Kidney (tissue), 22 donors: ENCODE measurements at places on chromosomes 1 and 21. TPM values are rescaled to one million over a fixed set of nuclear protein-coding genes. Genes with fewer than 3 reads are reported as not detected.

INSRR gene
- 2.4 TPM for polyA plus RNA-seq

COL11A1 gene
- not detected for polyA plus RNA-seq

DNA sequence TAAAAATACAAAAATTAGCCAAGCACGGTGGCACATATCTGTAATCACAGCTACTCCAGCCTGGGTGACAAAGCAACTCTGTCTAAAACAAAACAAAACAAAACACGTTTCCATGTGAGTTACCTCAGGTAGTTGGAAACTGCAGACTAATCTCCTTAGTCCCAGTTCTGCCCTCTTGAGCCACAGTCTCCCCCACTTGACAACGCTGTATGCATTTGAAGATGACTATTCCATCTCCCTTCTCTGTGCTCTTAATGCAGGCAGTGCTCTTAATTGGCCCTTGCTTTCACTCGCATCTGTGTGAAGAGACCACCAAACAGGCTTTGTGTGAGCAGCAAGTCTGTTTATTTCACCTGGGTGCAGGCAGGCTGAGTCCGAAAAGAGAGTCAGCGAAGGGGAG is 19.6 kb upstream of the DHCR24 start:
- no peak for DNase-seq

GRCh38 chr1:76268341-76268740 is 193.8 kb downstream of the ST6GALNAC3 start:
- DNase-seq: peak; percentile 94

DNA sequence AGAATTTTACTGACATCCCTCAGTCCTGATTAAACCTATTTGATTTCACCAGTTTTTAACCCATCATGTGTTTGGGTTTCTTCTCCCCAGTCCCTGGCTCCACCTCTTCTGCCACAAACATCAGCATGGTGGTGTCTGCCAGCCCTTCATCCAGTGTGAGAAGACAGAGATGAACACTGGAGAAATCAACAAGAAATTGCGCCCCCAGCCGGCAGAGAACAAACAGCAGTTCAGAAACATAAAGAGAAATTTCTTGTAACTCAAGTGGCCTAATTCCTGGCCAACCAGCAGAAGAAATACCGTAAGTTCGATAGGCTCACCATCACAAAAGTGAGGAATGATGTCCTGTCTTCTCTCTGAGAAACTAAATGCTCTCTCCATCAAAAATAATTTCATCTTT is 18.3 kb downstream of the S100A11 start:
- no peak for DNase-seq

DNA sequence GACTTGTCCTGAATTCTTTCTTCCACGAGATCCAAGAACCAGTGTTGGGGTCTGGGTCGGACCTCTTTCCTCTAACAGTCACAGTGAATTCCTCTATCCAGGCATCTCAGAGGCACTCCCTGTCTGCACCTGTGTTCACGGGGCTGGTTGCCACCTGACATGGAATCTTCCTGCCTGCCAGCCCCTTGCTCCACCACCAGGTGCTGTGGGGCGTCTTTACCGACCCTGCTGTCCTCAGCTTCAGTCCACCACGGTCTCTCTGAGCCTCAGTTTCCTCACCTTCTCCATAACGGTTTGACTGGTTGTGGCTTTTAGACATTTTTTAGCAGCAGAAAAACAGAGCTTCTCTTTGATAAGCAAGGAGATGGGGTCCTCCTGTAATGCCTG is 62.7 kb downstream of the SDC3 start:
- no peak for DNase-seq

DNA sequence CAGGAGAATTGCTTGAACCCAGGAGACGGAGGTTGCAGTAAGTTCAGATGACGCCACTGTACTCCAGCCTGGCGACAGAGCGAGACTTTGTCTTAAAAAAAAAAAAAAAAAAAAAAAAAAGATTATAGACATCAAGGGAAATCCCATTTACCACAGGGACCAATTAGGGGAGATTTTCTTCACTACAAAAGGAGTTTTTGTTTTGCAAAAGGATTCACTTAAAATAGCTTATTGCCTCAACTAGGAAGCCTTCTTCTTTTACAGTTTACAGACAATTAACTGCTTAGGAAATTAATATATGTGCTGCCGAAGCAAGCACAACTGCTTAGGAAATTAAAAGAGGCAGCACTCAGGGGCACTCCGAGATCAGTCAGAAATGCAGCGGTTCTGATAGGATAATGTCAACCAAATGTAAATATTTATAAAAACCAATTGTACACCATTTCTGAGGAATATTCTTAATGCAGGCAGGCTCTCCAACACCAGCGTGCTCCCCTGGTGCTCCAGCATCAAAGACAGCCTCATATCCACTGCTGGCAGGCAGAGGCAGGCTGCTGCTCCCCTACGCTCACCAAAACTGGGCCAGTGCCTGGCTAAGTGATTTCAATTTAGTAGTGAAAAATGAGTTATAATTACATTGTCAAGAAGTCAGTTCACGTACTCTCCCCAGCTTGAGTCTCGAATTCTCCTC is 107.9 kb upstream of the RAB4A start:
- DNase-seq: no peak

CSF3R gene
- polyA plus RNA-seq: 1.4 TPM

RHBG gene
- 61.9 TPM for polyA plus RNA-seq

DNA sequence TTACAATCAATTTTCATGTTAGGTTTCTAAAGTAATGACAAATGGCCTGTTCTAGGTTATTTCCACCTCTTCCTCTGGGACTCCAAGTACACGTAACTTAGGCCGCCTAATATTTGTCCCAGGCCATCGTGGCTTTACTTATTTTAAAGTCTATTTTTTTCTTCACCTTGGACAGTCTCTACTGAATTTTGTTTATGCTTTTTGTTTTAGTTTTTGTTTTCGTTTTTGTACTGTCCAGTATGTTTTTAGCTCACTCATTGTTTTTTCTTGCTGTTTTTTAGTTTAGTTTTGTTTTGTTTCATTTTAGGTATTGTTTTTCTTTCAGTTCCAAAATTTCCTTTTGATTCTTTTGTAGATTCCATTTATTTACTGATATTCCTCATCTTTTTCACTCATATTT is 187.7 kb upstream of the RNPC3 start:
- DNase-seq: no peak

LRRC71 gene
- 0.19 TPM for polyA plus RNA-seq

FMO4 gene
- 25.8 TPM for polyA plus RNA-seq

AADACL4 gene
- 0.58 TPM for polyA plus RNA-seq

TEX38 gene
- polyA plus RNA-seq: not detected

DNA sequence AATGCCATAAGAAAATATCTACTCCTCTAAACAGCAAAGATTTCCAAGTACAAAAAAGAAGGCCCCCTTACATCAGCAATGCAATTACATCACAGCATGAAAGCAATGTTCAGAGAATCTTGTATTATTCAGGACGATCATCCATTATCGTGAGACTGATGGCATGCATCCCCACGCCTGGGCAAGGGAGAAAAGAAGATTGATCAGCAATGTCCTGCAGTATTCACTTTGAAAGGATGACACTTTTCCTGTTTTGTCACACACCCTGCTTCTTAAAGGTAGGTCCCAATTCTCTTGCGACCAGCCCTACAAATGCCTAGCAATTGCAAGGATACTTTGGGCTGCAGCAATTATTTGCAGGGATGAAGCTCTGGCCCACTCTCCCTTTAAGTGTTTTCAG is 108.7 kb downstream of the TOMM20 start:
- no peak for DNase-seq

RRP1B gene
- 5.0 TPM for polyA plus RNA-seq

DNA sequence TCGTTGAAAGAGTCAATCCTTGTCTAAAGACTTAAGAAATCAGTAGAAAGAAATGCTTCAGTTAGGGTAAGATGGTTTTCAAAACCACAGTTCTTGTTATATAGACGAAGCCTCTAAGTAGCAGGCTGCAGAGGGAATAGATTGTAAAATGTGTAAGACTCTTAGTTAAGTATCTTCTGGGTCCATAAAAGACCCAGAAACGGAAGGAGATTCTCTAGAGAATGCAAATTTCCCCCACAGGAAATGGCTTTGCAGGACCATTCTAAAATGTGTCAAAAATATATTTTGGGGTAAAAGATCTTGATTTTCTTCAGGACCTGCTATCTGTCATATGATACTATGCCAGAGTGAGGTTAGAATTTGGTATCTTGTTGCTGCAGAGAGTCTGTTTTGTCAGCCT is 13.4 kb downstream of the OR2T1 start:
- DNase-seq: no peak

FYB2 gene
- 7.9 TPM for polyA plus RNA-seq

DNA sequence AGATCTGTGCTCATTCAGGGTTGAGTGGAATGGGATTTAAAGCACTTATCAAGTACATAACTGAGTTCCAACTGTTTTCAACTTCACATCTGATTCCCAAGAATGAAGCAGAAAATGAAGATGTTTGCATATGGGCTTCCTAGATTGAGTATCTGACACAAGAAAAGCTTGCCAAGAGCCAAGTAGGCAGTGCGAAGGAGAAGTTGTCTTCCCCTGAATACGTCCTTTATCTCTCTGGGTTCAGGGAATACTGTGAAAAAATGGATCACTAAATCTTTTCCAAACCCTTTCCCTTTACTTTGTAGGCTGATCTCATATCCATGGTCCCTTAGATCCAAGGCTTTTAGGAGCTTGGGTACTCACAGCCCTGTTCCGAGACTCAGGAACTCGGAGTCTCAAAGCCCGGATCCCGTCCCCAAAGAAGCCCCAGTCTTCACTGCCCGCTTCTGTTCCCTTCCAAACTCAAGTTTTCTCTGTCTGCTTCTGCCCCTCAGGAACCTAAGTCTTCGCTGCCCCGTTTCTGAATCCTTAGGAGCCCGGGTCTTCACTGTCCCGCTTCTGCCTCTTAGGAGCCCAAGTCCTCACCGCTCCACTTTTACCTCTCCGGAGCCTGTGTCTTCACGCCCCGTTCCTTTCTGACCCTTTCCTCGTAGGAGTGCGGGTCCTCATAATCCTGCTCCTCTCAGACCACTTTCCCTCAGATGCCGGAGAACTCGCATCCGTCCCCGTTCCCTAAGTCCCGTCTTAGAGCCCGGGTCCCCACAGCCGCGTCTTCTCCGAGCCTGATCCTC is 616 bp downstream of the TAF12 start:
- DNase-seq: no peak

GPR25 gene
- polyA plus RNA-seq: not detected

- no peak for DNase-seq
Measured at GRCh38 chr1:44264451-44264771, 51.1 kb downstream of the DMAP1 start.

- DNase-seq: no peak
Measured at GRCh38 chr1:1534401-1535154, 5.8 kb downstream of the TMEM240 start.

- peak; percentile 81 for DNase-seq
Measured at GRCh38 chr21:45977396-45977795, 4.2 kb upstream of the COL6A1 start.

- no peak for DNase-seq
Measured at GRCh38 chr1:106366627-106367319, 689.7 kb upstream of the PRMT6 start.

DNA sequence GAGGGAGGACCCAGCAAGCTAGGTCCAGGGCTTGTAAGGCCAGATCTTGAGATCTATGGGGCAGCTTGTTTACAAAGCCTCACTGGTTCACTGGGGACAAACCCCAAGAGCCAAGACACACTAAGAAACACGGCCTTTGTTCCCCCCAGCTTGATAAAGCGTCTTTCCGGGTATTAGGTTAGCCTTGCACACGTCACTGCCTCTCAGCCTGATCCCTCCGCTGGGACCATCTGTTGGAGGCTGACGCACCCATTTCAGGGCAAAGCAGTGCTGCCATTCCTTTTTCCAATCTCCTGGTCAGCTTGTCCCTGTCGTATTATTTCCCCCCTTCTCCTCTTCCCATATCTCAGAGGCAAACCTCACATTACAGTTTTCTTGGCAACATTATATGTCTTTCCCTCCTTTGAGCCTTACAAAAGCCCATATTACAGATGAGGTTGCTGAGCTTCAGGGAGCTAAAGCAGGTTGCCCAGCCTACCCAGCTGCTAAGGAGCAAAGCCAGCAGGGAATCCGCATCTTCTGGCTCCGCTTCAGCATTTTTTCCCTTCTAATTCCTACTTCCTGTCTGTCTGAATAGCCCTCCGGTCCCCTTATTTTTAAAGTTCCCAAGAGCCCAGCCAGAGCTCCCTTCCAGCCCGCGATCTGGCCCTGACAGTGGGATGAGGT is 4.1 kb downstream of the HEYL start:
- no peak for DNase-seq

- DNase-seq: peak; percentile 75
Measured at GRCh38 chr1:71047635-71048607, at the start of gene PTGER3. Gene PTGER3, minus strand, starts transcription at chr1:71047816. Its CDS starts 239 bp downstream, at chr1:71047577.

MTARC2 gene
- polyA plus RNA-seq: 95.2 TPM

DNA sequence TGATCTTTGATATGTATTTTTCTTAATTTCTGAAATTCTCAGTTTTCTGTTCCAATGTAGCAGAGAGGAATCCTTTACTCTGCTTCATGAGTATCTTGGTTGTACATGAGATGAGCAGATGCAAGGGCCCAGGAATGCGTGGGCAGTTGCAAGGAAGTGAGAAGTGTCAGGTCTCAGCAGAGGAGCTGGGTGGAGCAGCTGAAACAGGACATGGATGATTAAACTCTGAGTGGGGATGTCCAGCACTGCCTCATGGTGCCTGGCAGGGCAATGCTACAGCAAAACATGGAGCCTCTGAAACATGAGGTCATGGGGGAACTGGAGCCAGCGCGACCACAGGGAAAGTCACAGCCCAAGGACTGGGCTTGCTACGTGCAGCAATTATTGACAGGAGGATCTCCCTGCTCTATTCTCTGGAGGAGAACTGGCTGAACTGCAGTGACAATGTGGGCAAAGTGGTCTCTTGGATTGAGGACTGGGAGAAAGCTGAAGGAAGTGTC is 48.4 kb downstream of the COLGALT2 start:
- peak; percentile 94 for DNase-seq

GSTM5 gene
- 9.1 TPM for polyA plus RNA-seq

- DNase-seq: no peak
Measured at GRCh38 chr1:92298213-92298572, 594 bp downstream of the GLMN start.

- DNase-seq: no peak
Measured at GRCh38 chr1:19443326-19443725, 42.0 kb downstream of the CAPZB start.

DNA sequence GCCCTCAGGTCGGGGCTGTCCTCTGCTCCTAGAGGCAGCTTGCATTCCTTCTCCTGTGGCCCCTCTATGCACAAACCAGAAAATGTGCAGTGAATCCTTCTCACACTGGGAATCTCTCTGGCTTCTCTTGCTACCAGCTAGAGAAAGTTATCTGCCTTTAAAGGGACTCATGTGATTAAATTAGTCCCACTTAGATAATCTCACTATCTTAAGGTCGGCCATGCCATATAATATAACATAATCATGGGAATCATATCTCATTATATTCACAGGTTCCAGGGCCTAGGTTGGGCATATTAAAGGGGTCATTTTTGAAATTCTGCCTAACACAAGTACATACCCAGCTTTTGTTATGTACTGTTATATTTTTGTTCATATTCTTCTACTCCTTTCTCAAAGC is 31.4 kb downstream of the PTGFR start:
- no peak for DNase-seq

DNA sequence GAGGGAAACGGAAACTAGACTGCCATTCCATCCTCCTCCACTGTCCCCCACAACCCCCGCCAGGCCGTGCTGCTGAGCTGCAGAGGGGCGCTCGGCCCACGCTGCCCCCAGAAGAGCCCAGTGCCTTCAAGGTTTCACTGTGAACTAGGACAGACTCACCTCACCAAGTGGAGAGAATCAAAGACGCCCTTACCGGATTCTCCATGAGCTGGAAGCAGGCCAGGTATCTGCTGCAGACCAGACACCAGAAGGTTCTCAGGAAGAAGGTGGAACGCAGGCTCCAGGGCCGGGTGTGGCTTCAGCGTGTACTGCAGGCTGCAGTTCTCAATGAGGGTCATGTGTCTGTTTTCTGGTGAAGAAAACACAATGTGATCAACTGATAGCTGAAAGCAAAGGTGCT is 30.6 kb downstream of the NPHP4 start:
- no peak for DNase-seq
